ENCODE measurements at places on chromosomes 4 and X.

- no peak for DNase-seq
Observed at GRCh38 chr4:1466034-1466862, 60.0 kb upstream of the NKX1-1 start.

DNA sequence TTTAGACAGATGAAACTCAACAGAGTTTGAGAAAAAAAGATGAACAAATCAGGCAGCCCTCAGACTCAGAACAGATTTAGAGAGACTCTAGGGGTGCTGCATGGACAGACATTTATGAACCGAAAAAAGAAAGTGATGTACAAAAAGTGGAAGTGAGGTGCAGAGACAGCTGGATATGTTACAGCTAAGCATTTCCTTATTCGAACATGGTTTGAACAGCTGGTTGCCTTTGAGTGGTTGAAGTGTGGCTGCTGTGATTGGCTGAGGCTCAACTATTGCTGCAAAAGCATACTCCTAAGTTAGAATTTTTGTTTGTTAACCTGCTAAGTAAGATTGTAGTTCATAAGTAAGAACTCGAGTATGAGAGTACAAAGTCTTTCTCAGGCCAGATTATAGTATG is 331.5 kb upstream of the PABPC4L start:
- no peak for DNase-seq

GRCh38 chrX:45505214-45505613 is 304.5 kb upstream of the DIPK2B start:
- no peak for DNase-seq

DNA sequence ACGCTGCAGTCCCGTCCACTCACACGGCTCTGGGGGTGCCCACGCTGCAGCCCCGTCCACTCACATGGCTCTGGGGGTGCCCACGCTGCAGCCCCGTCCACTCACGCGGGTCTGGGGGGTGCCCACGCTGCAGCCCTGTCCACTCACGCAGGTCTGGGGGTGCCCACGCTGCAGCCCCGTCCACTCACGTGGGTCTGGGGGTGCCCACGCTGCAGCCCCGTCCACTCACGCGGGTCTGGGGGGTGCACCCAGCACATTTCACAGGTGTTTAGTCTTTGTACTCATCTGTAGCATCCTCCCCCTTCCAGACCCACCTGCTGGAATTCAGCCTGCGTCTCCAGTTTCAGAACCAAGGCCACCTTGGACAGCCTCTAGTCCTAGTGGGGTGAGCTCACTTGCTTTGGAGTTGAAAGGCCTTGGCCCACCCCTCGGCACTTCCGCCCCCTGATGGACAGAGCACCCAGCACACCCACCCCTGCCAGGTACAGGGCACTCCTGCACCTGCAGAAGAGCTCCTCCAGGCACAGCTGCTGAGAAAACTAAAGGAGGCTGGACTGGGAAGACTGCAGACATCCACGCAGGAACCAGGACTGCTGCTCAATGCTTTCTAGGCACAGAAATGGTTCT is 73.0 kb downstream of the ABLIM2 start:
- DNase-seq, result no peak

GRCh38 chr4:182724414-182724813 is 192.8 kb downstream of the DCTD start:
- DNase-seq, result no peak

DNA sequence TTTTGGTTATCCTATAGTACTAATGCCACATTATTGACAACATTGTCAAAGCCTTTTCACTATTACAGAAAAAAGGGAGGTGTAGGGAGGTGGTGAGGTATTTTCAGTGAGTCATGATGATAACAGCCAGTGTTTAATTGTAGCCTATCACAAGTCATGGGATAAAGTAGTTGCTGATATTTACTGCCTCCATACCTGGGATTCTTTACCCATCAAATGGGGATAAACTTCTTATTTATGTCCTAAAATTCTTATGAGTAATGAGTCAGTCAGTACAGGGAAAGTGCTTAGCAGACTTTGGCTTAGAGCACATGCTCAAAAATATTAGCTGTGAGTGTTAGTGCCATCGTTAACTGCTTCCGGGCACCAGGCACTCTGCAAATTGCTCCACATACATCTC is 25.7 kb downstream of the ADGRG2 start:
- no peak for DNase-seq
